ENCODE measurements at places on chromosomes 1 and 21.

GRCh38 chr1:156492591-156493080 is 7.9 kb downstream of the MEF2D start:
- no peak for DNase-seq

DNA sequence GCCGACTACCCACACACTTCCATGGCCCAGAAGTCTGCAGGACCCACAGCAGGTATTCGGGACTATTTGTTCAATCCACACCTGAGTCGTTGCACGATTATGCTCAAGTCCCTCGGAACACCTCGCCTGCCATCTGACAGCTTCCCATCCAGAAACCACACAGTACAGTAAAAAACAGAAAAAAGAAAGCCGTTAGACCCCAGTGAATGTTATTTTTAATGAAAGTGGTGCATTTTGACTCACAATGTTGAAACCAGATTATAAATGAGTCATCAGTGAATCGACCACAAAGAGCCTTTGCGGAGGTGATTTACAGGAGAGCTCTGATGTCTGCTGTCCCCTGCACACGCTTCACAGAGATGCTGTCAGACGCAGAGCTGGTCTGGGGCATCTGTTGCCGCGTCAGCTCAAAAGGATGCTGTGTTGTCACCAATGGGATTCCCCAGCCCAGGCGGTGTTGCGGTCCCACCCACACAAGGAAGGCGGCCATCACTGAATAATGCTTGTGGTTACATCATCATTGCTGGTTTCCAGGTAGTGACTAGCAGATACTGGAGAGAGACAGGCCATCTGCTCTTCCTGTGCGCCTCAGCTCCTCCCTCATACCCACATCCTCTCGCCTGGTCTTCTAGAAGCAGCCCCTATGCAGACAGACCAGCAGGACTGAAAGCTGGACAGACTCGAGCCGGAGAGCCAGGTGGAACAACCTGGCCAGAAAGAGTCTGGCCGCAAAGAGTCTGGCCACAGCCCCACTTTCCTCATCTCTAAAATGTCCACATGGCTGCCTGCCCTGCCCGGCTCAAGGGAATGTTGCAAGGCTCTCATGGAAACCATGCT is 116.8 kb downstream of the TOMM20 start:
- DNase-seq: no peak

DNA sequence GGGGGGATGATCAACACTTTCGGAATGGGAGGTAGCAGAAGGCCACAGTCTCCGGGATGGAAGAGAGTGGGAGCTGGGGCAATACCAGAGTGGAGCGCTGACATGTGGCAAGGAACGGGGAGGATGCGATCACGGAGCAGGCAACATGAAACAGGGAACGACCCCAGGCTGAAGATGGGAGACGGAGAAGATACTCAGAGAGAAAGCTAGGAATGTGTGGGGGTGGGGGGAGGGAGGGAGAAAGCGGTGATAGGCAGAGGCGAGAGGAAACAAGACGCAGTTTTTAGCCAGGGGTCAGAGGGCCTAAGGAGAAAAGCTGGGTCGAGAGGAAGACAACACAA is 577 bp downstream of the RAB3GAP2 start:
- peak; percentile 13 for DNase-seq

GRCh38 chr1:215567491-215568298 is 591 bp downstream of the KCTD3 start:
- DNase-seq: peak; percentile 77

GRCh38 chr1:70961374-70961975 is 86.1 kb downstream of the PTGER3 start:
- no peak for DNase-seq

DNA sequence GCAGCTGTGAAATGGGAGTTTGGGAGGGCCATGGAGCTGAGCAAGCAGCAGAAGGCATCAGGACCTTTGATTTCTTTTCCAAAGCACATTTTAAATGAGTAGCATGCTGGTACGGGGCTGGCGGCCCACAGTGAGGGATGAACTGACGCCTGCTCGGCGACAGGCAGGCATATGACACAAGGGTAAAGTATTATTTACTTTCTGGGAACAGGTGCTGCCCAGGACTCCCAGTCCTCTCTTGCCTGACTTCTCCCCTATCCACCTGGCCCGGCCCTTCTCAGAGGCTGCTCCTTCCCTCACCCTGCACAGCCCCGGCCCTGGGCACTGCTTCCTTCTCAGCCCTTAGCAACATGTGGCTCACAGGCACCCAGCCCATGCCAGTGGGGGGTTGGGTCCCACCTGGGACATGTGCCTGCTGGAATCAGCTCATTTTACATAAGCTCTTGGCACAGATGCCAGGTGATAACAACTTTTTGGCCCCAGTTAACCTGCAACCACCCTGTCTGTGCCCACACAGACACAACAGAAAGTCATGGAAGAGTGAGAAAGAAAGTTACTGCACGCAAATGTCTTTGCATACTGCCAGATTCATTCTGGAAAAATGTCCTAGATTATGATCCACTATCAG is 112.3 kb upstream of the GADD45A start:
- no peak for DNase-seq

- no peak for DNase-seq
These were observed 9.3 kb downstream of the LEPR start for GRCh38 chr1:65429806-65430205.

DNA sequence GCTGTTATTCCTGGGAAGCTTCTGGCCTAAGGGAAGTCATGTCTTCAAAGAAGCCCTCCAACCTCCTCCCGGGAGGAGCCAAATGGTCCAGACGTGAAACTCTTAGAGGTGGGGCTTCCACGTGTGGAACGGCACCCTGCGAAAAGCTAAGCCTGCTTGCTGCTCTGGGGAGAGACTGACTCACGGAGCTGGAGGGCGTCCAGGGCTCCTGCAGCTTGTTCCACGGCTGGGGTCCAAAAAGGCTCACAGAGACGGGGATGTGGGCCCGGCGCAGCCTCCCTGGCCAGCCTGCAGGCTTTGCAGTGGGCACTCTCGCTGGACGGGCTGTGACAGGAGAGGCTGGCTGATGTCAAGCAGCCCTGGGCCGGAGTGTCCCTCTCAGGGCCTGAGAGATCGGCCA is 105.1 kb downstream of the COLGALT2 start:
- DNase-seq: peak; percentile 81

GRCh38 chr1:42319128-42319851 is 15.7 kb downstream of the FOXJ3 start:
- peak; percentile 16 for DNase-seq

DNA sequence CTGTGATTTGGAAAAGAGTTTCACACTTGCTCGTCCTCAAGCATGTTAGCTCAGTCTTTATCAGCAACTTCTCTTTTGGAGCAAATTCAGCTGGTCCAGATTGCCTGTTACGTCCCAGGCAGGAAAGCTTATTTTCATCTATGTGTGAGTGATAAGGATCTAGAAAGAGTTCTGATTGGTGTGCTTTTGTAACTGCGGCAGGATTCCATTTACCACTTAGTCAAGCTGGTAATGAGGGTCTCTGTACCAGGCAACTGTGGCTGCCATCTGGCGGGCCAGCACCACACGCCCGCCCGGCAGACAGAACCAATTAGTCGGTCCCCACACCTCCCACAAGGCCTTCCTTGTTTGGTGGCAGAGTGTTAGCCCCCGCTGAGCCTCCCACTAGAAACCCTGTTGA is 21.0 kb downstream of the C1orf87 start:
- no peak for DNase-seq

GRCh38 chr1:94345148-94345721 is 73.0 kb upstream of the ABCD3 start:
- no peak for DNase-seq

DNA sequence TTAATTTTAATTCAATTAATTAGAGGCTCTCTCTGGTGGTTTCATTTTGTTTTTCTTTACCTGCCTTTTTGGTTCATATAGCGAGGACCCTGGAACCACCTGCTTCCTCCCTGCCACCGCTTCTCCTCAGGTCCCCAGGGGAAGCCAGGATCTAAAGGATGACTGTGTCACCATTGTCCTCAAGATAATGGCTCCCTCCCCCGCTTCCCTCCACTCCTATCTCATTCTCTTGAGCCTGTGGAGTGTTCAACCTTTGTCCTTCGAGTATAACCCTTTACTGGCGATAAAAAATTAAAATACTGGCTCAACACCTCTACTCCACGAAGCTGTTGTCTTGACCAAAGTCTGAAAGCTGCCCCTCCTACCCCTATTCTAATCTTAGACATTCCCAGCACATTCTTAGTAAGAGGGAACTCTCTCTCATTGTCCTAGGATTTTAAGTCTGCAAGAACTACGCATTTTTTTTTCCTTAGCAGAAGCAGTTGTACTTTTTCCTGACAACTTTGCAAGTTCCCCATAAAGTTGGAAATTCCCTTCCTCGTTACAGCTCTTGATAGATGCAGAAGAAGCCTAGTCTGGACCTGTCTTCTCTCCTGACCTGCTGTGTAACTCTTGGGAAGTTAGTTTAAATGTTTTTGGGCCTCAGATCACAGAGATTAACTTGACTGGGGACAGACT is 12.6 kb upstream of the MAPKAPK2 start:
- no peak for DNase-seq

DNA sequence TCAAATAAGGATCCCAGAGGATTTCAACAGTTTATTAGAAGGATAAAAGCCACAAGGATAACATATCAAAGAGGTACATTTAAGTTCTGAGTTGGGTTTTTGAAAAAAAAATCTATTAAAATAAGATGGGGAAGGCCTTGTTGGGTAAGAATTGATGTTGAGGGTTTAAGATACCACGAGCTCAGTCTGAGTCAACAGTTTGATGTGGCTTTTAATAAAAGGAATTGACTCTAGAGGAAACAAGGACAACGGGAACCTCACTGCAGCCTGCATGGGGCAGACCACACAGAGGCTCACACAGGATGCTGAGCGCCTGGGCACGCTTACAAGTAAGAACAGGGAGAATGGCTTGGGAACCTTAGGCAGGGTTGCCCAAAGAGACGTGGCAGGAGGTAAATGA is 107.5 kb downstream of the TIAM1 start:
- no peak for DNase-seq

GRCh38 chr1:165635823-165636222 is 4.8 kb downstream of the MGST3 start:
- no peak for DNase-seq

DNA sequence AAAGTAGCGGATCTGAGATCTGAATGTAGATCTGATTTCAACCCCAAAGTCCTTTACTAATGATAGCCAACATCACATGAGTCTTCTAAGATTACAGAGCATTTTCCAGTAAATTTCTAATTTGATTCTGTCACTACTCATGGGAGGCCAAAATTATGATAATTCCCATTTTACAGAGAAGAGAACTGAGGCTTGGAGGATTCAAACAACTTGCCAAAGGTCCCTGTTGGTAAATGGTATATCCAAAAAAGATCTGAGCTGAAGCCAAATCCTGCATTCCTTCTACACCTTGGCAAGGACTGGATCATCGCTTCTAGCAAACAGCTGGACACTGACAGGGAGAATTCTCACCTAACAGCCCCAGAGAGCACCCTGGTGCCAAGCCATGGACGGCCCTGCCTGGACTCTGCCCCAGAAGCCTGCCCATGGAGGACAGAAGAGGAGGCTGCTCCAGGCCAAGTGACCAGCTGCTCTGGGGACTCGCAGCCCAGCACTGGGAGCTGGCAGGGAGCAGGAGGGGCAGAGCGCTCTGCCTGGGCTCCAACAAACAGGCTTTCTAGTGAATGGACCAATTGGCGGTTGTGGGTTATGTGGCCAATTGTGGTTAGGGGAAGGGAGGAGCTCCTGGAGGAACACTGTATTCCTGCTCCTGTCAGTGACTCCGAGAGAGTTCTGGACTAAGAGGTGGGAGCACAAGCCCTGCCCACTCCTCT is 6.4 kb upstream of the CSF1 start:
- peak; percentile 92 for DNase-seq

DNA sequence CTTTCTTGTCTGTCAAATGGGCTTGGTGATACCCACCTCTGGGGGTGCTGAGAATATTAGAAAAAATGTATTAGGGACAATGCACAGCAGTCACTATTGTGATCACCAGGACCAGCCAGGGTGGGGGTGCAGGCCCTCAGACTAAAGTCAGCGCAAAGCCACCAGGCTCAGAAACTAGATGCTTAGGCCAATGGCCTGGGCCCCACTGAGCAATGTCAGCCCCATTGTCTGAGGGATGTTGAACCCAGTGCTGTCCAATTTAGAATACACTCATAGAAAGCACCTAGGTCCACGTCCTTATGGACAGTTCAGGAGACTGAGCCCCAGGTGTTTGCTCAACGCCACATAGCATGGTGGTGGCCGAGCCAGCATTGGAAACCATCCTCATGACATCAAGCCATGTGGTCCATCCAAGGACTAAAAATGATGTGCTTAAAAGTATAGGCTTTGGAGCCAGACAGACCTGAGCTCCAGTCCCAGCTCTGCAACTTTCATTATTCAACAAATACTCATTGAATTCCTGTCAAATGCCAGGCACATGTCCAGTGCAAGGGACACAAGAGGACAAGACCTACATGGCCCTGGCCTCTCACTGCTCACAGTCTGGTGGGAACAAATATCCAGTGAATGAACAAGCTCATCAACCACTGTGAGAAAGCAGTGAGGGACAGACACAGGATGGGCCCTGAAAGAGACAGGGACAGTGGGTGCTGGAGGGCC is 273.8 kb downstream of the MATN1 start:
- DNase-seq: no peak

DNA sequence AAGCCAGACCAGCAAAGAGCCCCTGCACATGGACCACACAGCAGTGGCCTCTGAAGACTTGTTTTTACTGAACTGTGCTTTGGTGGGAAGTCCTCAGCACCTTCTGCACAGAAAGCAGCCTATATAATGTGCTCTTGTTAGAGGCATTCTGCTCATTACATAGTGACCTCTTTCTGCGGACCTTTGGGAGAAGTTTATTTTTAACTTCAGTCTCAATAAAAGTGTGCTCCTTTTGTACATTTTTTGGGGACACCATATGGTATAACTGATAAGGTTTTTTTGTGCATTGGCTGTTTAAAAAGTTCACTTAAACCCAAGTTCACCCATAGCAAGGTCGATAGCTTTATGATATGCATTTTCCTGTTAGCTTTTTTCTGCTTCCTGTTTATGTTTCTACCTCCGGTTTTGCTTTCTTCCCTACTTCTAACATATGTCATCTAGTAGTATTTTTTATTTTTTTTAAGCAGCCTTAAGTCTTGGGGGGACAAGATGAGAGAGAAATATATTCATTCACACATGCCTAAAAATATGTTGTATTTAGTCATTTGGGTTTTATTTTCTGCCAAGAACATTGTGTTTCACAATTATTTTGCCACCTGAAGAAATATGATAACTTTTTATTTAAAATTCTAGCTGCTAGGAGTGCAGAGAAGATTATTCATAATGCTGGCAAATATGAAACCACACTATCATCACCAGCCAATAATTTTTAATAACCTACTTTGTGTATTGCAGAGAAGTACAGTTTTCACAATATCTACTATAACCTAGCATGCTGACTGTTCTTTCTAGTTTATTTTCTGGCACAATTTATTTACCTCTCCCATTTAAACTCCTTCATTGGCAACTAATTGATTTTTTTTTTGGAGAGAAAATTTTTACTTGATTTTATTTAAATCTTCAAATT is 22.9 kb upstream of the SLC19A2 start:
- DNase-seq: no peak
